ENCODE measurements at places on chromosomes 11 and 22.

- DNase-seq: no peak
These were observed 570.0 kb downstream of the TBC1D22A start for GRCh38 chr22:47332246-47332980.

- no peak for DNase-seq
These were observed 19.1 kb downstream of the WNT7B start for GRCh38 chr22:45957826-45958225.

DNA sequence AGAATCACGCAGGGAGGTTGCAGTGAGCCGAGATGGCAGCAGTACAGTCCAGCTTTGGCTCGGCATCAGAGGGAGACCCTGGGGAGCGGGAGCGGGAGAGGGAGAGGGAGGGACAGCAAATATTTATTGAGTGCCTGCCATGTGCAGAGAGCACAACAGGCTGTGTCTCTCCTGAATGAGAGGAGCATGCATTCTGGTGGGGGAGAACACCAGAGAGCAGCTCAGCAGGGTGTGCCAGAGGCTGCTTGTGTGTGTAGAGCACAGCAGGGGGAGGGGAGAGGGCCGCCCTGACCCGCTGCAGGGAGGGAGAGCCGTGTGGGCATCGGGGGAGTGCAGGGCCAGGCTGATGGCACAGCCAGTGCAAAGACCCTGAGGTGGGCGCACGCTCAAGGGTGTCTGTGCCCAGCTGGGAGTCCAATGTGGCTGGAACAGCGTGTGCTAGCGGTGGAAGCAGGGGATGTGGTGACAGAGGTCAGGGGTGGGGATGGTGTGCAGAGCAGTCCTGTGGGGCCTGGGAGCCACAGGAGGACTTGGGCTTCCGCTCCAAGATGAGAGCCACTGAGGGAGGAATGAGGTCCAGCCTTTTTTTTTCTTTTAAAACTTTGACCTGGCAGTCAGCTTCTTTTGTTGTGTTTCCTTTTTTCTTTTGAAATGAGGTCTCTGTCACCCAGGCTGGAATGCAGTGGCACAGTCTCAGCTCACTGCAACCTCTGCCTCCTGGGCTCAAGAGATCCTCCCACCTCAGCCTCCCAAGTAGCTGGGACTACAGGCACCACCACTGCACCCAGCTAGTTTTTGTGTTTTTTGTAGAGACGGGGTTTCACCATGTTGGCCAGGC lies 12.0 kb downstream of the PPIL2 start:
- no peak for DNase-seq

DNA sequence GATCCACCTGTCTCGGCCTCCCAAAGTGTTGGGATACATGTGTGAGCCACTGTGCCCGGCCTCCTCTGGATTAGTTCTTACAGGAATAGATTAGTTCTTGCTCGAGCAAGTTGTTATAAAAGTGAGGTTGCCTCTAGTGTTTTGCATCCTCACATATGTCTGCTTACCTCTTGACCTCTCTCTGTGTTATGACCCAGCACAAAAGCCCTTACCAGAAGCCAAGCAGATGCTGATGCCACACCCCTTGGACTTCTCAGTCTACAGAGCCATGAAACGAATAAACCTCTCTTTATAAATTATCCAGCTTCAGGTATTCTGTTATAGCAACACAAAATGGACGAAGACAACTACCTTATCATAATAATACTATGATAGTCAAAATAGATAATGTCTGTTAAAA lies 22.4 kb upstream of the FDX1 start:
- DNase-seq: no peak

DNA sequence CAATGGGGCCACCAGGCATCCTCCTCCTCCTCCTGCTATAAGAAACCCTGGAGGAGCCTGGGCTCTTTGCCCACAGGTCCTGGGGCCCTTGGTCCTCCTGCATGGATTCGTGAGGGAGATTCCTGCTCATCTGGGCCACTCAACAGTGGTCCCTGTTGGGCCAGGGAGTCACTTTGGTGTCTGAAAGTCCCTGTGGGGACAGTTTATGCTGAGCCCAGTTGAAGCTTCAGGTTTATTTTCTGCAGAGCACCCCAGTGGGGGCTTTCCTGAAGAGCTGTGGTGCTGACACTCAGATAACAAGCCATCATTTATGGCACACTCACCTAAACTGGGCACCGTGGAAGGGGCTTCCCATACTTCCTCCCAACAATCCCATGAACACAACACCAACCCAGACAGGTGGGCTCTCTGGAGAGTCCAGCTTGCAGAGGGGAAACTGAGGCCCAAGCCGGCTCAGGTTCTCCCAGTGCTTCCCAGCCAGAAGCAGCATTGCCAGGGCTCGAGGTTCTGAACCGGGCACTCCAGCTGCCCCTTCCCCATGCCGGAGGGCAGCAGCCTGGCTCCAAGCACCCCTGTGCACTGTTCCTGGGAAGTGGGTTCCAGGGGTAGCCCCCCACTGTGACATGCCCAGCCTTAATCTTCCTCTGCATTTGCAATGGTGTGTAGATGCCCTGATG lies 91.3 kb downstream of the MYEOV start:
- DNase-seq: no peak

DNA sequence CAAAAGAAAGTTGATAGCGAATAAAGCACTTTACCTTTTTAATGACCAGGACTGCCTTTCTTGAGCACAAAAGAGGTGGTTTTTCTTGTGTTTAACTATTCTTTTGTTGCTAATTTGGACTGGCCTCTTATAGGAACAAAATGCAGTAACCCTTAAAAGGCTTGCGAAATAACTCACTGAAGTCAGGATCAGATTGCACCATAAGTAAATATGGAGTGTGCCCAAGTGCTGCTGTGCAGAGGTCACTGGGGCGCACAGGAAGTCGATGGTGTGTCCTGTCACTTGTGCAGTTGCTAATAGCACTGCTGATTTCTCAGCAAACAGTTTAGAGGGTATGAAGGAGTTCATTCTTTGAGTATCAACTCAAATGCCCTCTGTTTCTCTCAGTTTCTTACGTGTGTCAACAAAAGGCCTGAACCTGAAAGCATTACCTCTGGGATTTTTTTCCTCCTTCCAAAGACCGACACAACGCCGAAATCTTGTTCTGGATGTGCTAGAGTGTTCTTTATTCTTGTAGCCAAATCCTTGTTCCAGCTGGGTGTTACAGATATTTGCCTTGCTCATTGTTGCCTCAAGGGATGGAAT lies 71.3 kb downstream of the ATXN10 start:
- DNase-seq: no peak

DNA sequence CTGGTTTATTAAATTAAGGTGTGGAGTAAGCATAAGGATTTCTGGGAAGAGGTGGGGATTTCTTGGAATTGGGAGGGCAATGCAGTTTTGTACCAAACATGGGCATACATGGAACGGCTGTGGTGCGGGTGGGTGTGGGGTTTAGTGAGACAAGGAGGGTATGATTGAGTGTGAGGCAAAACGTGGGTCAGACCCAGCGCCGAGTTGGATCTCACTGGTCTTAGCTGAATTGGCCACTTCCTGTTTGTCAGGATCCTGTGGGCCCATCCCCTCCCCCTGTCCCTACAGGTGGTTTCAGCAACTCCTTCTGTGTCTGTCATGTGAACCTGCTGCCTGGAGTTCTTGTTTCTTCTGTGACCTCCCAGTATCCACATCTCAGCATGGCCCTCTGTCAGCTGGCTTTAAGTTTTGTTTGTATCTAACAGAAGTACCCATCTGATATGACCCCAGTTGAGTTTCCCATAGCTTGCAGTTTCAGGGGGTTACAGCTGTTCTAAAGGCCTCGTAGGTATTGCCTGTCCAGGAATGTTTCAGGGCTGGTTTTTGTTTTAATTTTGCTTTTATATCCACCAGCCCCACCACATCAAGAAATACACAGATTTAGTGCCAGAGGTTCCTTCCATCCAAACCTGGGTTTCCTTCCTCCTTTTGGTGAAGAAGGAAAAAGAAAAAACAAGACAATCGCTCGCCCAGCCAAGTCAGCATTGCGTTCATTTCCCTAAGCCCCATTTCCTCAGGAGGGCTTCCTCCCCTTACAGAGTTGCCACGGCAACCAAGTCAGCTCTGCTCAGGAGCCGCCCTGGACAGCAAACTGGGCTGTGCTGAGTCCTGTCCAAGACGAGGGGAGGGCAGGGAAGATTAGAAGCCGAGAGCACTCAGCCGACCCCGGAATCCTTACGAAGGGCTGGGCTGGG lies 6.0 kb downstream of the APOL1 start:
- DNase-seq: peak; percentile 75

- DNase-seq: no peak
These were observed 1.5 kb downstream of the OR9G1 start for GRCh38 chr11:56700242-56700913.

DNA sequence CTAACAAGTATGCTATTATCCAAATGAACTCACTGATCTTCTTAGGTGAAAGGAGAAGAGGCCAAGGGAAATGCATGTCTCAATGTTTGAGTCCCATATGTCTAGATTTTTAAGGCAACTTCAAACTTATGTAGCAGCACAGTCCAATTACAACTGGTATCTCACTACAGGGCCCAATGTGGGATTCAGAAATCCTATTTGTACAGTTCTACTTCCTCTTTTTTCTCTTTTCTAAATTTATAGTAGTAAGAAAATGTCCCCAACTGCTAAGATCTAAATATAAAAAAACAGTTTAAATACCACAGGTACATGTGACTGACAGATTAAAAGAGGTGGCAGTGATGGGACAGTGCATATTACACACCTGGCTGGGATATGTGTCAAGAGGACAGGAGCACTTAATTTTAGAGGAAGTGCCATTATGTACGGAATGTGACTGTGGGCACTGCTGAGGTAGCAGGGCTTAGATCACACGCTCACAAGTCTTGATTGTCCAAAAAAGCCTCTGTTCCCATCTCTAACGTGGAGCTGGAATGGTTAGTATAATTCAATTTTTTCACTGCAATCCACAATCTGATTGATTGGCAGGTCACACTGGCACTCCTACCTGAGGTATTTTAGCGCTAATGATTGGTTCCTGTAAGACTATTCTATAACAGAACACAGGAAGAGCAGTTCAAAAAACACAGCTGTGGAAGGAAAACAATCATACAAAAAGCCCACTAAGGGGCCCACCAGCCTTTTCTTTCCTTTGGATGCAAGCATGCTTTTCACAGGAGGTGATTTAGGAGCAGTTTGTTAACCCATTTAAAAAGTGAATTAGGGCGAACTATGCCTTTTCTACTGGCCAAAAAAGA lies 34.6 kb downstream of the APOL5 start:
- no peak for DNase-seq

GRCh38 chr11:133669371-133670053 lies 137.2 kb upstream of the OPCML start:
- DNase-seq: no peak

- no peak for DNase-seq
These were observed 181.4 kb downstream of the KIRREL3 start for GRCh38 chr11:126819194-126819593.

DNA sequence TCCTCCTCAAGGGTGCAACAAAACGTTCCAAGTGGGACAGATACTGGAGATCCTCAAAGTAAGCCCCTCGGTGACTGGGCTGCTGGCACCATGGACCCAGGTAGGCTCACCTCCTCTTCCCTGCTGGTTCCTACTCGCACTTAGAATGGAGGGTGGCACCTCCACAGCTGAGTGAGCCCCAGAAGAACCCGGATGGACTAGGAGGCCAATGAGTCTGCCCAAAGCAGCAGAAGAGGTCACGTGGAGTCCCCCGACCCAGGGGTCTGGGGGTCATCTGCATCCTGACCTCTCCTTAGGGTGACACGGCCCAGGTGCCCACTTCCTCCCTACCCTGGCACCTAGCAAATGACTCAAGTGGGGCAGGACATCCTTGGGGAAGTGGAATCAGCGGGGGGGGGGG lies 4.4 kb downstream of the APOL1 start:
- no peak for DNase-seq

DNA sequence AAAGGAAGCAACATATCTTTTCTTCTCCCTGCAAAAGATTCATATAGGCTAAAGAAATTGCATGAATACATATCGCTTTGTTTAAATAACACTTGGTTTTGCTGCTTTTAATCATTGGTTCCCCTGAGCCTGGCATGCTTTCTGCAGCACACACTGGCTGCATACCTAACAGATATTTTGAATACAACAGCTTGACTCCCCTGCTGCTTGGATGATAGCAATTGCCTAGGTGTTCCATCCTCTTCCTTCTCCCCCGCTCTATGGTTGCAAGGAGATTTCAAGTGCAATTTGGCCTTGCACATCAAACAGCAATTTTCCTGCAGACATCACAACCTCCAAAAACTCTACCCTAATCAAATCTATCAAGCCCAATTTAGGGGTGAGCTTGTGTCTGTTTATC lies 430.0 kb downstream of the NTM start:
- DNase-seq: no peak

GRCh38 chr11:124898711-124899110 lies 1.0 kb upstream of the ROBO4 start:
- no peak for DNase-seq
